Myocyte (in vitro differentiated cells): ENCODE measurements at places on chromosomes 7 and 10. TPM values are rescaled to one million over a fixed set of nuclear protein-coding genes. Genes with fewer than 3 reads are reported as not detected.

PLXNA4 gene
- under 0.01 and 0.05 TPM in 2 replicates for total RNA-seq

MACROH2A2 gene
- 10.5 and 11.2 TPM in 2 replicates for total RNA-seq

STAG3 gene
- 0.31 TPM in 1 of 2 replicates, not detected in the other for total RNA-seq

OPN1SW gene
- 2.8 and 3.4 TPM in 2 replicates for total RNA-seq

CPA2 gene
- not detected in 2 replicates for total RNA-seq

TUBB8 gene
- not detected in 2 replicates for total RNA-seq

ITIH5 gene
- not detected in 2 replicates for total RNA-seq

AQP1 gene
- total RNA-seq = 2.1 and 3.9 TPM in 2 replicates

DNA sequence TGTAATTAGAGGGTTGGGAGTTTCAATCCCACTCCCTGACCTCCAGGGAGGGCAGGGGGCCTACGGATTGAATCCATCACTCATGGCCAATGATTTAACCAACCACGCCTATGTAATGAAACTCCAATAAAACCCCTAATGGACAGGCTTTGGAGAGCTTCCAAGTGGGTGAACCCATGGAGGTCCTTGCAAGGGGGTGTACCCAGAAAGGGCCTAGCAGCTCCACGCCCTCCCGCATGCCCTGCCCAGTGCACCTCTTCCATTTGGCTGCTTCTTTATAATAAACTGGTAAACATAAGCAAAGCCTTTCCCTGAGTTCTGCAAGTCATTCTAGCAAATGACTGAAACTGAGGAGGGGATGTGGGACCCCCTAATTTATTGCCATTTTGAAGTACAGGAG is 280.1 kb downstream of the FRMD4A start:
- no peak for DNase-seq

DNA sequence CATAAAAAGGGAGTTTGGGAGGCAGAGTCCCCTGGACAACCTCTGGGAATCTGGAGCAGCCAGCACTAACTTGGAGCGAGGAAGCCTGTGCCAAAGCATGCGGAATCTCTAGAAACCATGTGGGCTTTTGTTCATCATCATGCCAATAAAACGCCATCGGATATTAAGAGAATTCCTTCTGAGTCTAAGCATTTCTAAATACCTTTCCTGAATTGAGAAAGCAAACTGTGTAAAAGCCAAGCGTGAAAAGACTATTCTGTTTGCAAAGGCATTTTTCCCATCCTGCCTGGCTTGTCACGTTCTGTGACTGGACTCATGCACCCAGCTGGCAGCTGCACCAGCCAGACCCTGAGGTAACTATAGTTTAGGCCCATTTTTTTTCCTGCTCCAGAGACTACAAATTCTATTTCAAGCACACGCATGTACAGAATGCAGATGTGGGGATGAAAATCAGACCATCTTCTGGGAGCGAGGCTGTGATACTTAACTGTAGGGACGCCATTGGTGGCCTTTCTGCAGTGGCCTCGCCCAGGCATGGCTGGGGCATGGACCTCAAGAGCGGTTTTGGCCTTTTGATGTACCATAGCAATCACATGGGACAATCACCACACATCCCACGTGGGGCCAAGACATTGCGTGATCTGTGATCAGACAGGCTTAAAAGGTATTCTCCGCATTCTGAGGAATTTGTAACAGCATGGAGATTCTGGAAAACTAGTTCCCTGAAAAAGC is 218.9 kb downstream of the KIAA1217 start:
- no peak for DNase-seq

GRCh38 chr7:44288381-44288685 is 37.1 kb downstream of the CAMK2B start:
- DNase-seq = no peak

DNA sequence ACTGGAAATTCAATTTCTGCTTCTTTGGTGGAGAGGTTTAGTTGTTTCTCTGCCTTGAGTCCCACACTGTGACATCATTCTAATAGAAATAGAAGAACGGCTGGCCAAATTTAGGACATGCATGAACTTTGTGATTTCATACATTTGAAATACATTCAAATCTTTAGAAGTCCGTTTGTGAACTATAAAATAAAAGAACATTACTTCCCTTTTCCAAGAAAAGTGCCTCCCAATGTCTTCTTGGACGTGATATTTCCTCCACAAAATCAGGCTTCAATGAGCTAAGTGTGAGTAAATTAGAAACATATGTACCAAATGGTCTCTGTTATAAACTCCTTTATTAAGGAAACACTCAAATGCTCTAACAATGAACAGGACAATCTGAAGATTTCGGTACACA is 314.5 kb upstream of the AKR1E2 start:
- no peak for DNase-seq

DNA sequence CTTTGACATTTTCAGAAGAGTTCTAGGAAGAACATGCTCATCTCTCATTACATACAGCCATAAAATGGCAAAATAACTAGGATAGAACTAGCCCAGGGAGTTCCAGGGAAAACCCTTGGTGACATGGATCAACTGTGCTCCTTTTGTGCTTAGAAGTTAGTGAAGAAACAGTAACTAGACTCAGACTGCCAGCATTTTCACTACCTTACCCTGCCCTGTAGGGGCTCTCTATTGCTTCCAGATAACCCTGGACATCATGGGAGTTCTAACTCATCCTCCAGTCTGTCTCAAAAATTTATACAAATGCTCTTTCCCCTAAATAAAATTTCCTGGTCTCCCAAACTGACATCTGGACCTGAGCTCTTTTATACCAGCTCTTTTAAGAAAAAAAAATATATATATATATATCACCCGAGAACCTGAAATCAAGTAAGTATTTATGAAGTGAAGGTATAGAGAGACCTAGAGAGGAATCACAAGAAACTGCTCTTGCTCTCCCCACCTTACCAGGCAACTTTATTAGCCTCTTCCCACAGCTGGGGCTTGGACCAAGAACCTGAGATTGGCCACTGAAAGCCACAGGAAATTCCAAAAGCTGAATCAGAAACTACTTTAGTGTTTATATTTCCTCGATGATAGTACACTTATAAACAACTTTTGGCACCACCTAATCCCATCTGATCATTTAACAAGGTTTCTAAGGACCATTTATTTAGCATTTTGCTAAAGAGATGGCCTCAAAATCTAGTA is 101.4 kb downstream of the RELN start:
- DNase-seq = no peak

GRCh38 chr7:95517458-95517857 is 31.7 kb downstream of the ASB4 start:
- no peak for DNase-seq

GRCh38 chr10:31120392-31120791 is 88.7 kb upstream of the ZNF438 start:
- no peak for DNase-seq

GRCh38 chr10:24449769-24450310 is 240.9 kb downstream of the KIAA1217 start:
- DNase-seq = no peak

DNA sequence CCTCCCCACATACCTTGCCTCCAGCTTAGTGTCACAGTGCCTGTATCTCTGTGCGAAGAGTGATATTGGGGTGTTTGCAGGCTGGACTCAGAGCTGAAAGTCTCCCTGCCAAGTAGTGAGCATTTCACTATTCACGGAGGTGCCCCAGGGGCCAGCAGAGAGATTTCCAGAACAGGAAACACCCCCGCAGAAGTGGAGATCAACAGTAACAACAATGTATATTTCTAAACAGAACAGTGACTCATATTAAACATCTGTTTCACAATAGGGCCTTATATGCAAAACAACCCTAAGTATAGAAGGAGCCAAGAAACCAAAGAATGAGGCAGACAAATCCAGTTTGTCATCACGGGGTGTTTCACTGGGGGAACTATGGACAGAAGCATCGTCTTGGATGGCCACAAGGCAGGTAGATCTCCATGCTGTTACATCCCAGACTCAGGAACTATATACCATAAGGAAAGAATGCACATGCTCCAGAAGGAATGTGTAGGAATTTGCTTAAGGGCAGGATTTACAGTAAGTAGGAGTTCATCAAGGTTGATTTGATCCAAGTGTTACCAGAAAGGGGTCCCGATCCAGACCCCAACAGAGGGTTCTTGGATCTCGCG is 29.3 kb upstream of the CCL24 start:
- no peak for DNase-seq
